Left renal pelvis (tissue), 4 donors: ENCODE measurements at places on chromosomes 3 and 15. TPM values are rescaled to one million over a fixed set of nuclear protein-coding genes. Genes with fewer than 3 reads are reported as not detected.

Gene P2RY12
- polyA plus RNA-seq, result 0.60 TPM

GRCh38 chr3:122767540-122768372, 25.9 kb downstream of the HSPBAP1 start:
- DNase-seq, result no peak

- no peak for DNase-seq
Observed at GRCh38 chr15:101841656-101842055, 29.7 kb downstream of the OR4F15 start.

DNA sequence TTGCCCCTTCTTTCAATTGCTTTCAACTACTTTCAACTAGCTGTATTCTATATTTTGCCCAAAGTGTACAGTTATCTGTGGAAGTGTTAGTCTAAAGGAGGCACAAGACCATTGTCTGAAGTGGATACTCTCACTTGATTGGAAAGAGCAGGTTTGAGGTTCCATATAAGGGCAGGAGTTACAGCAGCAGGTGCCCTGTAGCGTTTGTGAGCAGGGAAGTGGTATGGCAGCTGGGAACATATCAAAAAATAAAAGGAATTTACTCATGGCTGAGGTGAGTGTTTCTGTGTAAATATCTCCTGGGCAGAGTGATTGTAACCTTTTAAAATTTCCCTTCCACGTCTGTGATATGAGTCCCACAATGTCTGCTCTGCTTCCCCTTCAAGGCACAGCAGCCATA, 38.5 kb upstream of the DNAJC13 start:
- DNase-seq, result no peak

DNA sequence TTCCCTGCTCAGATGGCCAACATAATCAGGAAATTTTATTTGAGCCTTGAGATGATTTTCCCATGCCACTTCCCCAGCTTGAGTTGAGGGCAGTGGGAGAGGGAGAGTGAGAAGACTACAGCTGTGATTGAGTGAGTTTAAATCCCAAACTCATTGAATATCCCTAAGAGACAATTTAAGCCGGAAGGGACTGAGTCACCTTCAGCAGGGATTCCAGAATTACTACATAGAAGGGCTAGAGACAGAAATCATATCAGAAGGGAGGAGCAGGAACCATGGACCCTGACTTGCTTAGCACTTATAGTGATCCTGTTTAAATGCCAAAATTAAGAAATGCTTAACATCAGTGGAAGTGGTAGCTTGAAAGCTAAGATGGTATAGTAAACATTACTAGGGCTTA, 312.2 kb upstream of the SLCO3A1 start:
- no peak for DNase-seq

- DNase-seq, result no peak
Observed at GRCh38 chr3:126693921-126694320, 10.1 kb upstream of the CHCHD6 start.

GRCh38 chr3:72258361-72259141, 473.6 kb upstream of the PROK2 start:
- no peak for DNase-seq

DNA sequence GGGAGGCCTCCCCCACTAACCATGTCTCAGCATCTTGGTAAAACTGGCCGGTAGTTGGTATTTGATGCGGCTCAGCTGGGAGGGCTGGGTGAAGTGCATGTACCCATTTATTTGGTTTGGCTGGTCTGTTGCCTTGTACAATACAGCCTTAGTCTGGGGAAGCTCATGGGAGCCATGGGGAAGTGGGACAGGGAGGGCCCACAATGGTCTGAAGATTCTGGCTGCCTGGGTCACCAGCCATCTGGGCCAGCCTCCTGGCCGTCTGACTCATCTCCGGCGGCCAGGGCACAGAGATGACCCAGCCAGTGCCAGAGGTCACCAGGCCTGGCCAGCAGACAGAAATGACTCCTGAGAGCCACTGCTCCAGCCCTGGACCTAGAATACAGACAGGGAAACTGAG, 51.6 kb upstream of the SMAD6 start:
- no peak for DNase-seq

Gene LDHAL6B
- polyA plus RNA-seq, result not detected

DNA sequence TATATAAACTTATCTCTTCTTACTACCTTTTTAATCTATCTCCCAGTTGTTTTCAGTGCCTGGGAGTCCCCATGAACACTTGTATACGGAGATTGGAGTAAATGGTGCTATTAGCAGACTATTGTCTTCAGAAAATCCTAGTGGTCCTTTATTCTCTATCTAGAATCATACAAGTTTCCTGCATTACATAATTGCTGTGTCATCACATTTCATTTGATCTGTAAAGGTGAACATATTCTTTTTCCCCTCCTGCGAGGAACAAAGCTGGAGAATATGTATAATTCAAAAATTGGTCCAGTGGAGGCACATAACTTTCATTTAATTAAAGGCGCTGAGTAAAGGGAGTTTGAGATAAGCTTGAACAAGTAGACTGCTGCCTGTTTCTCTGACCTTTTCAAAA, 324.8 kb downstream of the FEZF2 start:
- no peak for DNase-seq

DNA sequence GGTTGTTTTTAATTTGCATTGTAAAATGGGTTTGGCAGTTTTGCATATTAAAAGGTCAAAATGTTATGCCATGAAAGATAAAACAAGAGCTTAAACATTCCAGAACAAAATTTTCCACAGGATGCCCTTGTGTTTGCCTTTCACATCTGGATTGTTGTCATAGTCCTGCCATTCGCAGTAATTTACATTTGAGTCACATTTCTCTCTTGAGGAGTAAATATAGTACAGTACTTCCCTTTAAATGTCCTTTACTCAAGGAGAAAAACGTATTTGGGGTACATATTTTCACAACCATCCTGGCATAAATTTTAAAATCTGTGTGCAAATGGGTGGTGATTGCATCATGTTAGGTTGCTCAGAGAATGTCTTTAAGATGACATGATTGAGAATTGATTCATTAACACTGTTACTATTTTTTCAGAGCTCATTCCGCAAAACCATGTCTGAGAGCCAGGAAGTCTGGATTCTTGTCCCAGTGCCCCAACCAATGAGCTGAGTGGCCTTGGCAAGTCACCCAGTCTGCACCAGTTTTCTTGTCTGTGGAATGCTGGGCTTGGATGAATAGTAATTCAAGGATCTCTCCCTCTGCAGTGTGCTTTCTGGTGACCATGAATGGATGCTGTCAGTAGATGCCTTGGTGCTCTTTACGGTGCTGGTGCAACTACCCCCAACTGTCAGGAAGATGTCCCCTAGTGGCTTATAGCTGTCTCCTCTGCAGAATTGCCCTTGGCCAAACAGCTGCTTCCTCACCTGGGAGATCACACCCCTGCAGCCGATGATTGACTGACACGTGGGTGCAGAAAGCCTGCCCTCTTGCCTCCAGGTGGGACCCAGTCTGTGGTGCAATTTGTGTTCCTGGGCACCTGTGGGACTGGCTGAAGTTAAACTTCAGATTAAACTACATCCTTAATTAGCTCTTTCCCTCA, 43.0 kb downstream of the ABHD5 start:
- no peak for DNase-seq

Gene APEH
- 154 TPM for polyA plus RNA-seq

DNA sequence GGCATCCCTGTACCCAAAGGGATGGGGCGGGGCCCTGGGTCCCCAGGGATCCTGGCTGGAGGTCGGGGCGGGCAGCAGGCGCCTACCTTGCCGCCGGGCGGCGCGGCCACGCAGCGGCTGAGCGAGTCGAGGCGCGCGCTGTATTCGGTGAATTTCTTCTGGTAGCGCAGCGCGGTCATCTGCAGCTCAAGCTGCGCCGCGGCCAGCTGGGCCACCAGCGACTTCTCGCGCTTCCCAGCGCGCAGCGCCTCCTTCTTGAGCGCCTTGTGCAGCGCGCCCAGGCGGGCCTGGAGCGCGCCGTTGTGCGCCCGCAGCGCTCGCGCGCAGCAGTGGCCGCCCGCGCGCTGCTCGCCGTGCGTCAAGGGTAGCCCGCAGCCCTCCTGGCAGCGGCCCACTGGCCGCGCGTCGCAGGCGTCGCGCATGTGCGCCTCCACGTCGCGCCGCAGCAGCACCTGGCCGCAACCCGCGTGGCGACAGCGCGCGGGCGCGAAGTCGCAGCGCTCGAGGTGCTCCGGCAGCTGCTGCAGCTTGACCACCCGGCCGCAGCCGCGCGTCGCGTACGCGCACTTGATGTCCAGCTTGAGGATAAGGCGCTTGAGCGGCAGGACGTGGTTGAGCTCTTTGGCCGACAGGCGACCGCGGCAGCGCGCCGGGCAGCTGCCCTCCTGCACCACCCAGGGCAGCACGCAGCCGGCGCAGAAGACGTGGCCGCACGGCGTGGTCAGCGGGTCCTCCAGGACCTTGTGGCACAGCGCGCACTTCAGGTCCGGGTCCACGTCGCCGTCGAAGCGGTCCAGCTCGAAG, 522 bp downstream of the PDZRN3 start:
- no peak for DNase-seq

DNA sequence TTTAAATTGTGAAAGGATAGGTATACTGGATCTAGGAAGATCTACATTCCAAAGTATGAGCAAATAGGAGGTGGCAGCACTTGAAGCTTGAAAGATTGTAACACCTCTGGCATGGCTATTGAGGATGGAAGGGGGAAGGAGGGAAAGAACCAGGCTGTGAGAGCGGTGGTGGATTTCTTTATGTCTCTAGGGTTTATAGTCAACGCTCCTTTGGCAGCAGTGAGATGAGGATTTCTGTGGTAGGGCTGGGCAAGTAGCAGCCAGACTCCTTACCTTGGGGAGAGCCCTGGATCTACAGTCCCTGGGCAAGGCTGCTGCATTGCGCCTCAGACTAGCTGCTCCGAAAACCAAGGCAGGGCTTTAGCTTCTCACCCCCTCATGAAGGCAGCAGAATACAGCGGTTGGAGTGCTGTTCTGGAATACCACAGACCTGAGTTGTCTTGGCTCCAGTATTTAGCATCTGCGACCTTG, 53.2 kb downstream of the MEF2A start:
- DNase-seq, result no peak

Gene COL6A6
- polyA plus RNA-seq, result 39.3 TPM

Gene EFCC1
- polyA plus RNA-seq, result 2.4 TPM

GRCh38 chr15:81294516-81294880, 29.4 kb downstream of the STARD5 start:
- DNase-seq, result no peak

DNA sequence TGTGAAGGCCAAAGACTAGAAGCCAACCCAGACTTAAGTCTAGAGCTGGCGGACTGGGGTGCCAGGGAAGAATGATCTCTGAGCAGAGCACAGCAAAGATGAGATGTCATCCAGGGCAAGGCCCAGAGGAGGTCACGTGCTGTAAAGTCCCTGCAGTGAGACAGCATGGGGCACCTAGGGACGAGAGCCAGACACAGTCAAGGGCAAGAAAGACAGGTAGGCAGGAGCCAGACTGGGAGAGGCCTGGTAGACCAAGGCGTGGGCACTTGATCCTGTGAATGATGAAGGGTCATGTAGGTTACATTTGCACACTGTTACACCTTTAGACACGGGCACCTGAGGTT, 379.7 kb upstream of the PROK2 start:
- DNase-seq, result no peak

GRCh38 chr3:149599236-149599635, 58.6 kb downstream of the WWTR1 start:
- DNase-seq, result no peak

DNA sequence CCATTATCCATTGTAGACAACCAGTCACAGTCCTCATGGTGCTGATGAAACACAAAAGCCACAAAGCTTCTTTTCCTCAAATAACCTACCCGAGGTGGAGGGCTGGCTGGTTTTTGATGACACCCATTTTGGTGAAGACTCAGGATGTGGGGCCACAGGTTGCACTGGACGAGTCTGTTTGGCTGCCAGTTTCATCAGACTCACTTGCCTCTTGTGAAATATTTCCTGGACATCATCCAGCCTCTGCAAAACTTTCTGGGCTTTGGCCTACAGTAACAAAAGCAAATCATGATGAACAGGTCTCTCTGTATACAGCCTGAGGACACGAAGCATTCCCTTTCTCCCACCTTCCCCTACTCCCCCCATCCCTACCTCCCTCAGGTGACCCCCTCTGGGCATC, 42.2 kb downstream of the B3GNT5 start:
- no peak for DNase-seq

DNA sequence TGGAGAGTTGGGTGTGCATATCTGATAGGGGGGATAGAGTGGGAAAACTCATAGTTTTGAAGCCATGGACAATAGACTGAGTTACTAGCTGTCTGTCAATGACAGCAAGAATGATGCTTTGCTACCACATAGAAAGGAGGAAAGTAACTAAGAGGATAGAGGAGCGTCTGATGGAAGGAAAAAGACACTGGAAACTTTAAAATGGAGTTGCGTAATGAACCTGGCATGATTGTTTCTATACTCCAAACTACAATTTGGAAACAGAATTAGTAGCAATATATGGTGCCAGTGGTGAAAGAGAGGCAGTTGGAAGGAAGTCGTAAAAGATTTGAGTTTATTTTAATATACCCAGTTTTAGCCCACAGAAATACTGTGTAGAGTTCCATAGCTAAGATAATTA, 163.6 kb downstream of the TUSC7 start:
- DNase-seq, result no peak

Gene ALCAM
- 149 TPM for polyA plus RNA-seq

- DNase-seq, result no peak
Observed at GRCh38 chr15:31605467-31605931, 278.9 kb downstream of the KLF13 start.

- no peak for DNase-seq
Observed at GRCh38 chr3:114903213-114903612, 243.9 kb downstream of the ZBTB20 start.

Gene P2RY14
- 1.6 TPM for polyA plus RNA-seq

Gene PP2D1
- 0.41 TPM for polyA plus RNA-seq

Gene MYZAP
- polyA plus RNA-seq, result 4.0 TPM

Gene PRTG
- polyA plus RNA-seq, result 13.5 TPM

DNA sequence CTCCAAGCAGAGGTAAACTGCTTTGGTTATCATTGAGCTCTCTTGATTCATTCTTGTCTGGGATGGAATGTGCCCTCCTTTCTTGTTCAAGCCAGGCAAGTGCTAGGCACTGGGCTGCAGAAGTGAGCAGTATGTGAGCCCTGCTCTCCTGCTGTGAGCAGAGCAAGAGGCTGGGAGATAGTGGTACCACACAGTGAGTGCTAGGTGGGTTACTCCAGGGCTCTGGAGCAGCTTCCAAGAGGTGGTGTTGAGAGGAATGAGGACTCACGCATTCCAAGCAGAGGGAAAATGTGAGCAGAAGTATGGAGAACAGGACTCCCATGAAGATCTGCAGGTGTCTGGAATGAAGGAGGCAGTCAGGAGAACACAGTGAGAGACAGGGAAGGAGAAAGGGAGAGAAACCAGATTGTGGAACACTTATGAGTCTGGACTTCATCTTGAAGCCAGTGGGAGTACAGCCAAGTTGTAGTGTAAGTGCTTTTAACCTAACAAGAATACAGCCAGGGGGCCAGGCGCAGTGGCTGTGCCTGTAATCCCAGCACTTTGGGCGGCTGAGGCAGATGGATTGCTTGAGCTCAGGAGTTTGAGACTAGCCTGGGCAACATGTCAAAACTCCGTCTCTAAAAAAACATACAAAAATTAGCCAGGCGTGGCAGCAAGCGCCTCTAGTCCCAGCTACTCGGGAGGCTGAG, 199.9 kb upstream of the CTDSPL start:
- DNase-seq, result no peak

Gene SLC22A13
- polyA plus RNA-seq, result 3.1 TPM
